ENCODE measurements at places on chromosomes 1 and 21.

DNA sequence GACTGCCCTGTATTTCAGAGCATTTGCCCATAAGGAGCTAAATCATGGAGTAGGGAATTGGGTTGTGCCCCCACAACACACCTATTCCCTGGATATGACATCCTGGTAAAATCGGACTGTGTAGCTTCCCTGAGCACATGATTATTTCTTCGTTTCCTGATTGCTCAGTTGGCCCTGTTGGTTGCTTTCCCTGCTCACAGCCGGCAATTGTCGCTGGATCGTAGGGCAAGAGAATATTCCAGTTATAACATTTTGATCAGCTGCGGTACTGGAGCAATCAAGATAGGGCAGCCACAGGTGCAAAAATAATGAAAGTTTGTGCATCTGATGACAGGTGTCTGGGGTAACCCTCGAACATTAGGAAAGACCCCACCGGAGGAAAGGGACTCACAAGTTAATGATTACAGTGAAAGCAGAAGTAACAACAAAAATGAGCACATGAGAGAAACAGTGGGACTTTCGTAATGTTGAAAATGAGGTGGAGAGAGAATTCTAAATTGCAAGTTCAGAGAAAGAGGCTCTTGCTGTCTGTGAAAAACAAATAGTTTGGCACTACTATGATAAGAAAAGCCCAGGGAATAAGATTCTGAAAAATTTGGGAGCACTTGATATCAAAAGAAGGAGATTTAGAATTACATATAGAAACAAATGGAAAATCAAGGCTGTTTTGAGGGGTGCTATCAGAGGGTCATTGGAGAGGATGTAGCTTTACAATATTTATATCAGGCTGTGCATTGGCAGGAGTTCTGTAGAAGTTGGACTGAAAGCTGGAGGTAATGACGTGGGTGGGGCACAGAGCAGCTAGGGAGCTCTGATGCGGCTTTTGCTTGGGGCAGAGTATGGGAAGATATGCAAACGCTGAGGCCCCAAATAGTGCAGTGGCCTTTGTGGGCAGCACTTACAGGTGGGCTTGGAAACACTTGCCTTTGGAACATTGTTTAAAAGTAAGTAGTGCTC, at the start of gene MAB21L3:
TSS of gene MAB21L3 (plus strand) at position 833 of the 957 bp plus-strand sequence. CDS start 1,217 bp downstream, outside the sequence.
- no peak for DNase-seq

- DNase-seq, result no peak
Measured at GRCh38 chr1:45400049-45400448, 59.8 kb upstream of the MUTYH start.

DNA sequence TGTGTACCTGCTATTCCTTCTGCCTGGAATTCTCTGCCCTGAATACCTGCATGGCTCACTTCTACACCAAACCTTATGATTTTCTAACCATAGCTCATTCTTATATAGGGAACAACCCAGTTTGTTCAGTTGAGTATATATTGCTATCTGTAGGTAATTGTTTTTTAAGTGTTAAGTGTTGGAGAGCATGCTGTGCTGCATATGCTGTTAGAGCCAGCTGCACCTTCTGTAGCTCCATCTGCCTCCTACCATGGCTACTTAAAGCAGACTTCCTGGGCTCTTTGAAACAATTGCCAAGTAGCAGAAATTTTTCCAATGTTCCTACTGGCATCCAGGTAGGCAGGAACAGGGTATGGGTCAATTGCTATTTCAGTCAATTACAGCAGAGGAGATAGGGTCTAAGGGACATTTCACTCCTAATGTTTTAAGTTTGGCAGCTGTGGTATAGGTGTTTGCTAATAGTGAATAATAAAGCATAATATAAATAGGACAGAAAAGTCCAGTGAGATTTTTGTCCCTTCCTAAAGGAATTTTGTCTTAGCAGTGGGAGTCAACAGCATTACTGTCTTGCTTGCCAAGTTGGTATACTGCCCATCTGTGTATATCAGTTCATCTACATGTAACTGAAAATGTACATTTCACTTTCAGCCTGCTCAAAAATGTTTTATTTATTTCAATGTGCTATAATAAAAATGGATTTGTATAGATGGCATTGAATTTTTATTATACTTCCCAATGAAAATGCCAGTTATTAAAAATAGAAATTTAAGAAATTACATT, 34.0 kb upstream of the C1orf115 start:
- no peak for DNase-seq

DNA sequence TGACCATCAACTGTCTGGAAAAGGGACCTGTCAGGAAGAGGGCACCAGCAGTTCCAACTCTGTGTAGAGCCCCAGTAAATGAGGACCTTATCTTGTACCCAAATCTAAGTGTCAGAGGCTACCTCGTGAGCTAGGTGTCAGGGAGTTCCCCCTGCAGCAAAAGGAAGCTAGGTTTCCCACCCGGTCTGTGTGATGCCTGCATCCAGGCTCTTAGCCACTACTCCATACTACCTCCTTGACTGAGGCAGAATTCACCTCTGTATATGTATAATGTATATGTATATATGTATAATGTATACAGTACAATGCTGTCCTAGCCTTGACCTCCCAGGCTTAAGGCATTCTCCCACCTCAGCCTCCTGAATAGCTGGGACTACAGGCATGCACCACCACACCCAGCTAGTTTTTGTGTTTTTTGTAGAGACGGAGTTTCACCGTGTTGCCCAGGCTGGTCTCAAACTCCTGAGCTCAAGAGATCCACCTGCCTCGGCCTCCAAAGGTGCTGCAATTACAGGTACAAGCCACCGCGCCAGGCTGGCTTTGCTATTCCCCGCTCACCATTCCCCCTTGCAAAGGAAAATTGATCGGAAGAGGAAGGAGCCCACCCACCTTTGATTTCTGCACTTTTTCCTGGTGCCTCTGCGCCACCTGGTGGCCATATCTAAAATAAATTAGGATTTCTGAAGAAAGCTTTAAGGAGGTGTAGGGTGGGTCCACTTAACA, 15.7 kb upstream of the LUZP1 start:
- DNase-seq, result peak; percentile 60

DNA sequence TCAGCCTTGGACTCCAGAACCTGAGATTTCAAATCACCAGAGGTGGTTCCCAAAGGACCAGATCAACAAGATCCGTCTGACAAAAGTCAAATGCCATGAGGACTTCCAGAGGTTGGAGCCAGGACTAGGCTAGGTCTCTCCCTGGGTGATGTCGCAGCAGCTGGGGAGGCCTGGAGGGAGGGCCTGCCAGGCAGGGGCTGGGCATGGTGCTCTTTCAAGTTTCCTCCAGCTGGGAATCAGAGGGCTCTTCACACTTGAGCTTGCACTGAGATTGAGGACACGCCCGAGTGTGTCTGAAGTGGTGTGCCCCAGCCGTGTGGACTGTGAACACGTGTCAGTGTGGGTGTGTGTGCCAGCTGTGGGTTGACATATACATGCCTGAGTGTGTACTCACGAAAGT, 21.3 kb upstream of the RSPO1 start:
- no peak for DNase-seq

All from nephron progenitor cell (in vitro differentiated cells).